Left ventricle myocardium inferior (tissue), 1 donor: ENCODE measurements at places on chromosomes 5 and 9. TPM values are rescaled to one million over a fixed set of nuclear protein-coding genes. Genes with fewer than 3 reads are reported as not detected.
A peak's percentile ranks its signal among the peaks of the same experiment; 100 is the strongest.

DNA sequence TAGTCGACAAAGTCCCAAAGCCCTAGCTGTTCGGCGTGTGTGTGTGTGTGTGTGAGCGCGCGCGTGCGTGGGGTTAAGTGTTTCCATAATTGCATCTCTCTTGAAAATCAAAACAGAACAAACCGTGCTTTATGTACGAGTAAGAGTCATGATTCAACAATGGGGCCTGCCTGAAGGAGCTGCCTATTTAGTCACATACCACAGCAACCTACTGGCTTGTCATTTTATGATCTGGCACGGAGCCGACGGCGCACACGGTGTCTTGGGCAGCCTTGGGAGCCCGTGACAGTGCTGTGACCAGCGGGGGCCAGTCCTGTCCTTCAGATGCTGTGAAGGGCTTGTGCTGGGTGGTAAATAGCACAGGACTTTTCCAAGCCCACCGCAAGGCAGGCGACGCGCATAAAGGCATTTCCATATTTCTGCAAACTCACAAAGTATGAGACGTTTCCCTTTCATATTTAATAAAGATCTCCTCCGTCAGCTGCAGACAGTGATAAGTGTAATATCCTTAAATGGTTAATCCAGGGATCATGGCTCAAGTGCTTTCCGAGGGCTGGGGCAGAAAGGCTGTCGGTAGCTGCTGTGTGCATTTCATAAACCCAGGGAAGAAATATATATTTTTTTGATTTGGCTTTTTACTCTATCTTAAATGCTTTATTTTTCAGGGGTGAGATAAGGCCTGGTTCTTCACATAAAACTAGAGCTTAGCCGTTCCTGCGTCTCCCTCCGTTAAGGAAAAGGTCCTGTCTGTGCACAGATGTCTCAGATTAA lies 270.2 kb upstream of the IRX1 start:
- no peak for DNase-seq

DNA sequence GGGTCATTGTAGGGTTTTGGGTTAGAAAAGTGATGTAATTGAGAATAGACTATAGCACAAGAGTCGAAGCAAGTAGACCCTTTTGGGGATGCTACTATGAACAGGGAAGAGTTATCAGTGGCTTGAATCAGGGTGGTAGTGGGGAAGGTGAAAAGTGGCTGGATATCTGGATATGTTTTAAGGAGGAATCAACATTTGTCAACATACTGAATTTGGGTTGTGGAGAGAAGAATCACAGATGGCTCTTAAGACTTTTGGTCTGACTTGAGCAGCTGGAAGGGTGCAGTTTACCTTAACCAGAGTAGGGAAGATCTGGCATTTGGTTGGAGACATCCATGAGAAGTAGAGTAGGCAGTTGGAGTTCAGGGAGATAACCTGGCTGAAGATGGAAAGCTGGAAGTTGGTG lies 38.5 kb upstream of the FCHO2 start:
- no peak for DNase-seq

DNA sequence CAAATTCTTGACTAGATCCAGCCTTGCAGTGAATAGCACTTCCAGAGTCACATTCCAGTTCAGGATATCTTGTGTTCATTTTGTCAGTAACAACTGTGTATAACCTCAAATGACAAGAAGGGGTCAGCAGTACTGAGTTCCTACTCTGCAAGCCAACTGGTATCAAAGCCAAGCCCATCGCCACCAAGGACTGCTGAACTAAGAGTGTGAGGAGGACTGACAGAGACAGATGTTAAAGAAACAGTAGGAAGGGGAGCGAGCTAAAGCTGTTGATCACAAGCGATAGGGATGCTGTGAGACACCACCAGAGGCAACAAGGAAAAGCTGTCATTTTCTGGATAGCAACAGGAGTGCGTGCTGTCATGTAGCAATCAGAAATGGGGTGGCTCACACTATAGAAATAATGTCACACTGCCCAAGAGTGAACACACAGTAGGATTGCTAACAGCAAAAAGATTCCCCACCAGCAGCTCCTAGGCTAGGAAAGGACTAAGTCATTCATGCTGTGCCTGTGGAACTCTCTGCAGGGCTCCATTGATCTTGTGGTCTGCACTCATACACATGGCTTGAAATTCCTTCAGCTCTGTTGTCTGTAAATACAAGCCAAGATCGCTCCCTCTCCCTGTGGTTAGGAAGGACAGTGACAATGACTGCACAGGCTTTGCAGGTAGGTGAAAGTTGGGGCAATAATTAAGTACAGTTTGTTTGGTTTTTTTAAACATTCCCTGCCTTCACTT lies 658.6 kb downstream of the NR2F1-AS1 start:
- no peak for DNase-seq

- no peak for DNase-seq
These were observed 198.1 kb downstream of the SYK start for GRCh38 chr9:90999425-91000397.

GRCh38 chr5:12316812-12317211 lies 412.6 kb upstream of the CTNND2 start:
- DNase-seq: no peak

DNA sequence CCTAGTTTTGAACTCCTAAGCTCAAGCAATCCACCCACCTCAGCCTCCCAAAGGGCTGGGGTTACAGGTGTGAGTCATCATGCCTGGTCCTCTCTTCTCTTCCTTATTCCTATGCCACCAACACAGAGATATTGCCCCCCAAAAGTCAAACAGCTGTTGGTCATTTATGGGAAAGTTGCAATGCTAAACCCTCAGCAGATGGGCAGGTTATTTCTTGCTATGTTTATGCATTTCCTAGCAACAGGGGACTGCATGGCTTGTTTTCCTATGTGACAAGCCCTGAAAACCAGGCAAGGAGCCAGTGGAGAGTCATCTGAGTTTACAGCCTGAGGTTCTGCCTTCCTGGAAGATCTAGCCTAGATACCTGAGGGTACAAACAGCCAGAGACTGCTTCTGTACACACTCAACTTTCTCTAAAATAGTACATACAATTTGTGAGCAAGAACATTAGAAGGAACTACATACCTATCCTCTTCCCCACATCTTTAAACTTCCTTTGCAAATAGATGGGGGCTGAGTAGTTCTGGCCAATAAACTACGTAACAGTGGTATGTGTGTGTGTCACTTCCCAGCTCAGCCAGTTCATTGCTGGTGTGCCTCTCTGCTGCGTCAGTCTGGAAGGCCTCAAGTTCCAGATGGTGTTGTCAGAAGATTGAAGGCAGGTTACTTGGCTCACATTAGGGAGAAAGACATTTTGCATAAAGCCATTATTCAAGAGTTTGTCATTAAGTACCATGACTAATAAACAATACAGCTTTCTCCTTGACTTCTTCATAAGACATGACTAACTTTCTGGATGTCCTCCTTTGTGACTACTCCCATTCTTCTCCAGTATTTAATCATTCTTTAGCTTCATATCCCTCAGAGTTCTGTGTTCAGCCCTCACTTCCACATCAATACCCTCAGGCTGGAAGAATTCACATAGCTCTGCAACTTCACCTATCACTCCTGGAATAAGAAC lies 65.3 kb downstream of the CSNK1A1 start:
- DNase-seq: peak; percentile 73

- DNase-seq: no peak
These were observed 107.1 kb upstream of the MSX2 start for GRCh38 chr5:174617285-174617684.

GRCh38 chr5:81212211-81212751 lies 20.8 kb upstream of the CKMT2 start:
- DNase-seq: no peak

DNA sequence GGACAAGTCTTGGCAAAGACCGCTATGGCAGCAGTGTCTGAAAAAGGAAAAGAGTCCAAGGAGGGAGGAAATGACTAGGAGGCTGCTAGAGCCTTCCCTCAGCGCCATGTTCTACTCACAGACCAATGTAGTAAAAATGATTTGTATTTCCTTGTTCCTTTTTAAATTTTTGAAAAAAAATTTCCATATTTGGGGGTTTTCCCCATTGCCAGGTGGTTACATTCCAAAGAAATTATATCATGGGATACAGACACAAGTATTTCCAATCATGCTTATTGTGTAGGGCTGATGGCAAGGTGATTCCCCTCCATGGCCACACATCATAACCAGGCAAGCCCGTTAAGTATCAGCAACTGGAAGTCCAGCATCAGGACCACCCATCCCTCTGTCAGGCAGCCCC lies 138.2 kb downstream of the PIP5K1B start:
- DNase-seq: no peak

GRCh38 chr9:69190086-69190862 lies 16.2 kb downstream of the TJP2 start:
- DNase-seq: no peak

GRCh38 chr5:167699432-167699831 lies 592.0 kb upstream of the WWC1 start:
- no peak for DNase-seq

DNA sequence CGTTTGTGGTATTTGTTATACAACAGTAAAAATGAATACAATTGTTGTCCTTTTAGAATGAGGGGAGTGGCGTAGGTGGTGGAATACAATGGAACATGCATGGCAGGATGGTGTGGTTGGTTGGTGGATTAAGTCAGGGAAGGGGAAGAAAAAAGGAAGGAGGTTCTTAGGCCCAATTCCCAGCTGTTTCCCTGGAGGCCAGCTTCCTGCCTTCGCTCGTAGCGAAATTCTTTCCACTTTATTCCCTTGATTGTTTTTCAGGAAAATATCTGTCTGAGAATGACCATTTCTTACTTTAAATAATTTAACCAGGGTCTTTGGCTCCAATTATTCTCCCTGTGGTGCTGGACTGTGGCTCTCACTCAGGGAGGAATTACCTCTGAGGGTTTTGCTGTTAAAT lies 24.1 kb upstream of the DMAC1 start:
- DNase-seq: no peak

- no peak for DNase-seq
These were observed 45.5 kb downstream of the TNFSF8 start for GRCh38 chr9:114884787-114885452.

DNA sequence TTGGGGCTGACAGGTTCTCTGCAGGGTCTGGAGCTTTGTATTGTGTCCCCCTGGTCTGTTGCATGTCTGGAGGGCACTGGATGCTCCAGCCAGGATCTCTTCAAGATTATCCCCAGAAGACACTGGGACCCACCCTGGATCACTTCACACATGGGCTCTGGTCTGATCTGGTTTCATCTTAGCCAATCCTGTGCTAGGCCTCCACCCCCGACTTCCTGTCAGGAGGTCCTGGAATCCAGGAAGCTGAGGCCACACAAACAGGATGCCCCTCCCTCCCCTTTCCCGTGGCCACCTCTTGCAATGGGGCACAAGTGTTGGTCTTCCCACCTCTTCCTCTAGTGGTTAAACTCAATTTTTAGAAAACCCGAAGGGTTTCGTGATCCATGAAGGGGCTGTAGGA lies 242.6 kb upstream of the MVB12B start:
- DNase-seq: no peak

- DNase-seq: no peak
These were observed 74.1 kb downstream of the PAX5 start for GRCh38 chr9:36959681-36960574.

DNA sequence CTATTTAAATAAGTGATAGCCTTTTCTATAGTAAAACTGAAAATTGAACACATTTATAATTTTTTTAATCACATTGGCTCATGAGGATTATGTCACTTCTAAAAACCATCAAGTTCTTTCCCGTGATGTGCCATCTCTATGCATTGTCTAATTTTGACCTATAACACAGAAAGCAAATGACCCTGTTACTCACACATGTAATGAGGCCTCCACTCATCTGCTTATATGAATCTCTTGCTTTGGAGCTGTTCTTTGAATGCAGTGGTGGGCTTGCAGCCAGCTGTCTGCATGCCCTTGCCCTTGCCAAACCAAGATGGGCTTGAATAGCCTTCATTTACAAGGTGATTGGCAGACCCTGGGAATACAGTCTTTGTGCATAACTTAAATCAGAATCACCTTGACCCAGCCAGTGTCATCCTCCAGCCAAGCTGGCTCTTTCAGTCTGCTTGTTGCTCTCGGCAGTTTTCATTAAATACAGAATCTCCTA lies 163.2 kb downstream of the TRIO start:
- no peak for DNase-seq

- DNase-seq: no peak
These were observed 67.9 kb downstream of the PTPN3 start for GRCh38 chr9:109430231-109430630.

DNA sequence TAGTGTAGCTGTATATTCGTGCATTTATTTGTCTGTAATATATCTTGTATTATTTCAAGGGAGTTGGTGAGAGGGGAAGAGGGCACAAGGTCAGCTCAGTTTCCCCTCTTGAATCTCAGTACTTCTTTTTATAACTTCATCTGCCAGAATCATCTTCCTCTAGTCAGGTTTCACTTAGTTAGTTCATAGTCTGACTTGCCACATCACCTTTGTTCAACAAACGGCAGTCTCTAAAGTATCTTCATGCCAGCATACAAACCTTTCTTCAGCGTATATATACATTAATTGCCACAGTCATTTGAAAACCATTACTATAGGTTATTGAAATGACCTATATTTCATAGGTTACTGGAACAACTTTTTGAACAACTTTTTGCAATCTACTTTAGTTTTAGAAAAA lies 1.6 kb downstream of the ECM2 start:
- DNase-seq: no peak

GRCh38 chr9:98724810-98725530 lies 16.2 kb upstream of the GABBR2 start:
- no peak for DNase-seq

DNA sequence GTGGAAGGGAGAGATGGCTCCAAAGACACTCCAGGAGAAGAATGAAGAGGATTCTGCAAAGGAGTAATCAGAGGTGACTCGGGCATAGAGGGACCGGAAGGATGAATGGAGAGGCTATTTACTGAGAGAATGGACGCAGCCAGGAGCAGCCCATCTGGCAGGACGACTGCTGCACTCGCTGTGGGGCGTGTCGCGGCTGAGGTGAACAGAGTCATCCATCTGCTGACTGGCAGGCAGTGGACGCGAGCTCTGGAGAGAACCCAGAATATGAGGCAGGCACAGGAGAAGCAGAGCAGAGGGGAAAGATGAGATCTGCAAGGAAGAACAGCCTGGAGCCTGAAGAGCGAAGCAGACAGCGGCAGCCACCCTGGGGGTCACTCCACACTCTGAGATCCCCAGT lies 16.4 kb downstream of the FGF1 start:
- no peak for DNase-seq

UIMC1 gene
- total RNA-seq: 30.7 TPM

PRRX2 gene
- total RNA-seq: 0.85 TPM

COL23A1 gene
- total RNA-seq: 27.4 TPM

TPPP gene
- 21.6 TPM for total RNA-seq

NUTM2F gene
- not detected for total RNA-seq

HSPB3 gene
- 418 TPM for total RNA-seq

PHYKPL gene
- 34.0 TPM for total RNA-seq

OR1J2 gene
- total RNA-seq: not detected

TNFSF15 gene
- 0.11 TPM for total RNA-seq

PCSK5 gene
- 5.6 TPM for total RNA-seq

CDH6 gene
- 2.8 TPM for total RNA-seq

FCN2 gene
- not detected for total RNA-seq
